ENCODE measurements at places on chromosomes 1 and 21. TPM values are rescaled to one million over a fixed set of nuclear protein-coding genes. Genes with fewer than 3 reads are reported as not detected.

The KCNN3 gene
- total RNA-seq: 0.10 TPM

The DNASE2B gene
- total RNA-seq: not detected

The DIO1 gene
- not detected for total RNA-seq

The ADAM15 gene
- total RNA-seq: 40.8 TPM

The CFHR4 gene
- total RNA-seq: not detected

The RHCE gene
- not detected for total RNA-seq

The COA6 gene
- 55.3 TPM for total RNA-seq

The CDK11B gene
- 42.3 TPM for total RNA-seq

The CFHR2 gene
- total RNA-seq: not detected

The CBR1 gene
- total RNA-seq: 17.0 TPM

The NBPF20 gene
- total RNA-seq: 1.3 TPM

The GIPC2 gene
- 0.32 TPM for total RNA-seq

The SH2D1B gene
- total RNA-seq: not detected

The DTL gene
- total RNA-seq: 54.9 TPM

The NPHS2 gene
- not detected for total RNA-seq

The KCNA2 gene
- total RNA-seq: 2.4 TPM

The NOTCH2 gene
- total RNA-seq: 79.2 TPM

The BTBD19 gene
- 9.4 TPM for total RNA-seq
